Endodermal cell (in vitro differentiated cells): ENCODE measurements at places on chromosomes 6 and 20.

DNA sequence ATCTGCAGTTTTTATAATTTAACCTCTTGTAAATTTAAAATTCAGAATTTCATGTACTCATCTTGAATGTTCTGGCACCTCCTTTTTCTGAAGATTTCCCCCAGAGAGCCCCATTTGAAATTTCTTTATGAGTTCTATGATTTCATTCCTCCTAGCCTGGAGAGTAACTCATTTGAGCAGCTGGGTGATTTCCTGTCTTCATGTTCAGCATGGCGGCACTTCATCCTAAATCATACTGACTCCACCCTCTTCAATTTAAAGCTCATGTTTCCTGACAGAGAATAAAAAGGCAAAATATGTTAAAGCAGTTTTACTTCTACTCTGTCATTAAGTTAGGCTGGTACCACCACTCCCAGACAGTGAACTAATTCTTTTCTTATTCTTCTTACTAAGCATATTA is 250.9 kb upstream of the POU3F2 start:
- DNase-seq, result no peak

- DNase-seq, result no peak
Observed at GRCh38 chr20:44931911-44932310, 22.1 kb downstream of the PABPC1L start.

- DNase-seq, result peak; percentile 97
Observed at GRCh38 chr6:47655719-47656595, 42.4 kb upstream of the ADGRF4 start.

- peak; percentile 75 for DNase-seq
Observed at GRCh38 chr6:149964308-149965193, 808 bp downstream of the ULBP1 start.

- DNase-seq, result no peak
Observed at GRCh38 chr20:23869520-23869919, 10.0 kb downstream of the CST5 start.

- peak; percentile 76 for DNase-seq
Observed at GRCh38 chr20:57250607-57251343, 15.7 kb downstream of the BMP7 start.

DNA sequence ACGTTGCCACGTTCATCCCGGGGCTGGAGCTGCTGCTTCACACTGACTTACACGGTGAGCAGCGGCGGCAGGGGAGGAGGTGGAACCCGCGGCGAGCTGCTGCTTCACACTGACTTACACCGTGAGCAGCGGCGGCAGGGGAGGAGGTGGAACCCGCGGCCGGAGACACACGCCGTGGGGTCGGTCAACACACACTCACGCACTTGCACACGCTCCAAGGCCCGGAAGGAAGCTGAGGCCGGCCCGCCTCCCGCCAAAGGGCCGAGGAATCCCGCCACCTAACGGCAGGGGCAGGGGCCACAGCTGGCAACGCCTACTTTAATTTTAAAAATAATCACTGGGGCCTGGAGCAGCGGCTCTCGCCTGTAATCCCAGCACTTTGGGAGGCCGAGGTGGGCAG is 94.4 kb upstream of the FOXC1 start:
- DNase-seq, result no peak

DNA sequence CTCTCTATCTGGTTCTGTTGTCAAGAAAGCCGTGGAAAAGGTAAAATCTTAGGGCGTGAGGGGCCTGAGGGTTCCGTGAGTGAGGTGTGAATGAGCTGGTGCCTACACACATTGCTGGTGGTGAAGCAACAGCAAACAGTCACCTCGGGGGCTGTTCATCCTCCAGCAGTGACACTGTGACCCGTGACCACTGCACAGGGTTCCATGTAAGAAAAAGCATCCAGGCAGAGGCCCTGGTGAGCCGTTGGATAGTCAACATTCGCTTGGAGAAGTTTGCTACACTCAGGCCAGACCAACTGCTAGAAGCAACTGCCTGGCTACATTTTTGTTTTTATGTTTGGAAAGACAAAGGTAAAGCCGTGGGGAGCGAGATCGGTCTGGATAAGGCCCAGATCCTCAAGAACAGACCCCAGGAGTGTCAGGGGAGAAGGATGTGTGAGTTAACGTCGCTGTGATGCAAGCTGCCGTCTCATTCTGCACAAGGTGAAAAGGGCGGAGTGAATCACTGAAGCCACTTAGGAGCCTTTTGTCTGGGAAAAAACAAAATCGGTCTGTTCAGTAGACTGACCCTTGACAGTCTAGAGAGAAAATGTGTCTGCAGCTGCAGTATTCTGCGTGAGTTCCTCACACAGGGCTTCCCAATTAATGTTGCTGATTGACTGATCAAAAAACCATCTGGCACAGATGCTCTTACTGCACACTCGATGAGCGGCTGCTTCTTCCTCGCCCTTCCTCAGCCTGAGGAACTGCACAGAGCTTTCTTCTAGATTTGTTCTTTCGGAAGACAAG is 404.0 kb downstream of the SMOC2 start:
- DNase-seq, result no peak

- no peak for DNase-seq
Observed at GRCh38 chr6:124873066-124873410, 89.2 kb upstream of the RNF217 start.
